SJCRH30 (cell line): ENCODE measurements at places on chromosomes 1 and 21. TPM values are rescaled to one million over a fixed set of nuclear protein-coding genes. Genes with fewer than 3 reads are reported as not detected.

DNA sequence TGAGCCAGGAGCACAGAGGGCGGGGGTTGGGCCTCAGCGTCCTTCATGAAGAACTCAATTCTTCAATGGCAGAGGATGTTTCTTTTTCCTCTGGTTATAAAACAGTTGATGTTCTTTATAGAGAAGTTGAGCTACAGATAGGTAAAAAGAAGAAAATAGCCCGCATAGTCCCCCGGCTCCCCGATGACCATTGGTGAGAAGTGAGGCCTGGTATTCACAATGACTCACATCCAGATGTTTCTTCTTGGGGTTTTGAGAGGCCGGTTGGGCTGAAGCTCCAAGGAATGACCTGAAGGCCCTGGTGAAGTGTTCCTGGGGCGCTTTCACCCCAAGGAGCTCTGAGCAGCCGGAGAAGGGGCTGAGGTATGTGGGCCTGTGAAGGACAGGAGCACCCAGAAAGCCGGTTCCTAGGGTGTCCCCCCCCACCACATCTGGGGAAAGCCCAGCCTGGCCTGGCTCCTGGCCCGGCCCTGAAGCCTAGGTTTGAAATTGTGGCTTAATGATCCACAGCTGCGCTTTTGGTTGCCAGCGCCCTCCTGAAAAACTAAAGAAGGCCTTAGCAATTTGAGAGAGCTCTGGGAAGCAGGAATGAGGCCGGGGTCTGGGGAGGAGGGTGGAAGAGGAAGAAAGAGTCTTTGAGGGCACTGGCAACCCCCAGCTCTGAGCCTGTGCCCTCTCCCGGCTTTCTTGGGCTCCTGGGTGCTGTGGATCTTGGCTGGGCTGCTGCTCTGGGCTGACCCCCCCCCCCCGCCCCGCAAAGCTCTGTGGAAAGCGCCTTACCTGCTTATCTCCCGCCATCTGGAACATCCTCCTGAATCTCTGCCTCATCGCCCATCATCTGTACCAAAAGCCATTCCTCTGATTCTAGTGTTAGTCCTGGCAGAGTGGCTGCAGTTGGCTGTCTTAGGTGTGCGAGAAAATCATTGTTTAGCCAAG, 444.7 kb downstream of the CAMTA1 start:
- no peak overlapping the region for H3K27ac ChIP-seq
- H3K4me3 ChIP-seq: no peak overlapping the region
- peaks cover 6% of the 10 kb centered on the region for H3K27me3 ChIP-seq
- H3K36me3 ChIP-seq: no peaks in the 10 kb centered on the region
- H3K4me1 ChIP-seq: no peaks in the 10 kb centered on the region

PATJ gene
- 4.0 and 4.5 TPM in 2 replicates for total RNA-seq

DNA sequence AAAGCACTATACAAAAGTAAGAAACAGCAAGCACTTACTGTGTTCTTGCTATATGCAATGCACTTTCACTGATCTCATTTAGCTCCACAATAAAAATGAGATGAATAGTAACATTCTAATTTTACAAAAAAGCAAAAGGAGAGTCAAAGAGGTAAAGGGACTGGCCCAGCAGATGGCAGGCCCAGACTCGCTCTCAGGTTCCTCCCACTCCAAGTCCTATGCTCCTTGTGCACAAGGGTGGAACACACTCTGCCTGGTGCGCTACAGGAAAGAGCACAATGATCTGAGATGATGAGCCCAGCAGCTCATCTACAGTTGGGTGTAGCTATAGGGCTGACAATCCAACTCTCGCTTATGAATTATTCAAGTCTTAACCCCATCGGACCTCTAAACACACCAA, 94.1 kb upstream of the LYST start:
- no peak overlapping the region for H3K27ac ChIP-seq
- H3K36me3 ChIP-seq: no peaks in the 10 kb centered on the region
- DNase-seq: no peak
- no peaks in the 10 kb centered on the region for H3K27me3 ChIP-seq

DNA sequence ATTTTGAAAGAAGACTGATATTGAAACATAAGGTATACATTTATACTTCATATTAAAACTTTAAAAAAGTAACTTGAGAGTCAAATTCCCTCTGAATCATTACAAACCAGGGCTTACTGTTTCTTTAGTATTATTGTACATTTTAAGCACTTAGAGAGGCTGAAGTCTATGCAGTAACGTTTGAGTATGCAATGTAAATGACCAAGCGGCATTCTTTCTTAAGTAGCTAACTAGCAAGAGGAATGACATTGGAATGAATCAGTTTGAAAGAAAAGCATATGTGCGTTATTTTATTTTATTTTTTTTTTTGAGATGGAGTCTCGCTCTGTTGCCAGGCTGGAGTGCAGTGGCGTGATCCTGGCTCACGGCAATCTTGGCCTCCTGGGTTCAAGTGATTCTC, 24.3 kb downstream of the WNT2B start:
- peaks cover 27% of the 10 kb centered on the region for H3K4me1 ChIP-seq
- H3K4me3 ChIP-seq: no peak overlapping the region
- H3K27ac ChIP-seq: no peak overlapping the region
- no peaks in the 10 kb centered on the region for H3K27me3 ChIP-seq
- DNase-seq: no peak

DNA sequence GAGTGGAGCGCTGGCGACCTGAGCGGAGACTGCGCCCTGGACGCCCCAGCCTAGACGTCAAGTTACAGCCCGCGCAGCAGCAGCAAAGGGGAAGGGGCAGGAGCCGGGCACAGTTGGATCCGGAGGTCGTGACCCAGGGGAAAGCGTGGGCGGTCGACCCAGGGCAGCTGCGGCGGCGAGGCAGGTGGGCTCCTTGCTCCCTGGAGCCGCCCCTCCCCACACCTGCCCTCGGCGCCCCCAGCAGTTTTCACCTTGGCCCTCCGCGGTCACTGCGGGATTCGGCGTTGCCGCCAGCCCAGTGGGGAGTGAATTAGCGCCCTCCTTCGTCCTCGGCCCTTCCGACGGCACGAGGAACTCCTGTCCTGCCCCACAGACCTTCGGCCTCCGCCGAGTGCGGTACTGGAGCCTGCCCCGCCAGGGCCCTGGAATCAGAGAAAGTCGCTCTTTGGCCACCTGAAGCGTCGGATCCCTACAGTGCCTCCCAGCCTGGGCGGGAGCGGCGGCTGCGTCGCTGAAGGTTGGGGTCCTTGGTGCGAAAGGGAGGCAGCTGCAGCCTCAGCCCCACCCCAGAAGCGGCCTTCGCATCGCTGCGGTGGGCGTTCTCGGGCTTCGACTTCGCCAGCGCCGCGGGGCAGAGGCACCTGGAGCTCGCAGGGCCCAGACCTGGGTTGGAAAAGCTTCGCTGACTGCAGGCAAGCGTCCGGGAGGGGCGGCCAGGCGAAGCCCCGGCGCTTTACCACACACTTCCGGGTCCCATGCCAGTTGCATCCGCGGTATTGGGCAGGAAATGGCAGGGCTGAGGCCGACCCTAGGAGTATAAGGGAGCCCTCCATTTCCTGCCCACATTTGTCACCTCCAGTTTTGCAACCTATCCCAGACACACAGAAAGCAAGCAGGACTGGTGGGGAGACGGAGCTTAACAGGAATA, 4.2 kb downstream of the TFAP2E start:
- H3K36me3 ChIP-seq: peaks cover 5% of the 10 kb centered on the region
- H3K4me1 ChIP-seq: peaks cover 6% of the 10 kb centered on the region
- H3K27me3 ChIP-seq: no peaks in the 10 kb centered on the region
- no peak for DNase-seq
- H3K4me3 ChIP-seq: no peak overlapping the region
- no peak overlapping the region for H3K27ac ChIP-seq

- DNase-seq: peak; percentile 22
- no peaks in the 10 kb centered on the region for H3K27me3 ChIP-seq
- no peak overlapping the region for H3K27ac ChIP-seq
Measured at GRCh38 chr1:179586107-179586823, 5.4 kb upstream of the TDRD5 start.

SVBP gene
- 40.4 and 45.3 TPM in 2 replicates for total RNA-seq

GRCh38 chr1:157523774-157524493, 28.4 kb downstream of the FCRL5 start:
- H3K27ac ChIP-seq: no peak overlapping the region
- H3K4me3 ChIP-seq: no peak overlapping the region
- no peaks in the 10 kb centered on the region for H3K36me3 ChIP-seq
- H3K27me3 ChIP-seq: no peaks in the 10 kb centered on the region
- DNase-seq: no peak
- no peaks in the 10 kb centered on the region for H3K4me1 ChIP-seq

TMEM79 gene
- total RNA-seq: 2.6 and 2.7 TPM in 2 replicates

DNA sequence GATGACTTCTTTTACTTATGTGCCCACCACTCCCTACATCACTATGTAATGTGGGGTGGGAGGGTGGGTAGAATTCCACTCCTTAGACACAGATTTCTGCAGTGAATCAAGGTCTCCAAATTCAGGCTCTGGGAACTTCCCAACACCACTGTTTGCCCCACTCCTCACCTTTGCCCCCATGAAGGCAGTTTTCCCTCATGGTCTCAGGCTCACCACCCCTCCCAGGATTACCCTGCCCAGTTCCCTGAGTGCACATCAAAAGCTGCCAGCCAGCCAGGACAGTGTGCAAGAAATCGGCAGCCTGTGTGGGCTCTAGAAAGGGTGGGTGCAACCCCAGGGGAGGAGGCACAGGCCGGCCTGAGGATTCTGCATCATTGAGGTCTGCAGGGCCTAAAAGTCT, 14.8 kb downstream of the NENF start:
- no peak for DNase-seq
- no peak overlapping the region for H3K27ac ChIP-seq
- H3K27me3 ChIP-seq: no peaks in the 10 kb centered on the region
- H3K4me1 ChIP-seq: peaks cover 23% of the 10 kb centered on the region

- DNase-seq: no peak
- no peak overlapping the region for H3K27ac ChIP-seq
- H3K4me3 ChIP-seq: no peak overlapping the region
- H3K27me3 ChIP-seq: no peaks in the 10 kb centered on the region
Measured at GRCh38 chr1:157311730-157312081, 173.5 kb upstream of the ETV3 start.

DIO1 gene
- total RNA-seq: not detected in 2 replicates

CAMK2N1 gene
- 4.7 and 6.2 TPM in 2 replicates for total RNA-seq

SMIM1 gene
- total RNA-seq: not detected in 2 replicates

DNA sequence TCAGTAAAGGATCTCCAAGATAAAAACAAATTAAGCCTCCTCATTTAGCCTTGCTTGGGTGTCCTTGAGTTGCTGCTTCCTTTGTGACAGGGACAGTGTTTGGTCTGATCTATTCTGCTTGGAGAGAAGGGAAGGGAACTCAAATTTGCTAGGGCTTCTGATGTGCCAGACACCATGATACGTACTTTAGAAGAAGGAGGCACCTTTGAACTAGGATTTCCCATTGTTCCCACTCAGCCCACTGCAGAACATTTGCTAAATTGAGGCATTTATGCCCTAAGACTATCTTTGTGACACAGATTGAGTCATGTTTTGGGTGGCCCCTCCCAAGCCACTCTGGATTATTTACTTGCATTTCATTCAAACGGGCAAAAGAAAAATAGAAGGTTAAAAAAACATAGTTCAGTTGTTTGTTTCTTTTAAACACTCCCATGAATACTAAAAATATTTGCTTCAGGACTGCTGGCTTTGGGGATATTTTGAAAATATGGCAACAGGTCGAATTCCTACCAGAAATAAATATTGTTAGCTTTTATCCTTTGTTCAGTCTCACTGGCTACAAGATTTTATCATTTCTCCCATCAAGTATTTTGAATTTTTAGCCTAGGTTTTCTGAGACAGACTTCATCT, 81.9 kb upstream of the WLS start:
- H3K36me3 ChIP-seq: no peaks in the 10 kb centered on the region
- no peak overlapping the region for H3K4me3 ChIP-seq
- no peaks in the 10 kb centered on the region; the same call in 1 of the 2 replicates for H3K27me3 ChIP-seq
- H3K27ac ChIP-seq: no peak overlapping the region
- H3K4me1 ChIP-seq: peaks cover 3% of the 10 kb centered on the region; the same call in 1 of the 2 replicates
- no peak for DNase-seq

DNA sequence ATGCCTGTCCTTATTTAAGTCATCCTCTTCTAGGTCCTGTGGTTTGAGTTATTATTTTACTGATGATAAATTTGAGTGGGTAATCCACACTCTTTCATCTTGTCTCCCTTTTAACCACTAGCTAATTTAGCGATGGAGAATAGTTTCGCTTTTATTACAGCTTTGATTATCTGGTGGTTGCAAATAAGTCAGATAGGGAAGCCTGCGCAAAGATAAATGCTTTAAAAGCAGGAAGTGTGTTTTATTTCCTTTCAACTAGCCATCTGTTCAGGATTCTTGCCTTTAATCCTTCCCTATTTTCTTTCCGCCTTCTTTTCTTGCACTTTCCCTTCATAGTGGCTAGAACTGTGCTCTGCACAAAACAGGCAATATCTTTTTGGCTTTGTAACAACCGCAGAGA, 129.0 kb downstream of the TGFB2 start:
- H3K27ac ChIP-seq: peak overlapping the region; percentile 15
- no peak for DNase-seq
- no peak overlapping the region for H3K4me3 ChIP-seq
- H3K4me1 ChIP-seq: peaks cover 37% of the 10 kb centered on the region
- no peaks in the 10 kb centered on the region for H3K36me3 ChIP-seq
- H3K27me3 ChIP-seq: no peaks in the 10 kb centered on the region

MROH9 gene
- total RNA-seq: not detected in 2 replicates

ECM1 gene
- total RNA-seq: 5.0 TPM in 2 replicates

CFAP107 gene
- total RNA-seq: not detected in 2 replicates

GRCh38 chr1:198007687-198008607, 90.8 kb downstream of the LHX9 start:
- H3K4me3 ChIP-seq: no peak overlapping the region
- H3K27ac ChIP-seq: no peak overlapping the region
- no peaks in the 10 kb centered on the region for H3K27me3 ChIP-seq
- DNase-seq: no peak
- no peaks in the 10 kb centered on the region for H3K4me1 ChIP-seq

DNA sequence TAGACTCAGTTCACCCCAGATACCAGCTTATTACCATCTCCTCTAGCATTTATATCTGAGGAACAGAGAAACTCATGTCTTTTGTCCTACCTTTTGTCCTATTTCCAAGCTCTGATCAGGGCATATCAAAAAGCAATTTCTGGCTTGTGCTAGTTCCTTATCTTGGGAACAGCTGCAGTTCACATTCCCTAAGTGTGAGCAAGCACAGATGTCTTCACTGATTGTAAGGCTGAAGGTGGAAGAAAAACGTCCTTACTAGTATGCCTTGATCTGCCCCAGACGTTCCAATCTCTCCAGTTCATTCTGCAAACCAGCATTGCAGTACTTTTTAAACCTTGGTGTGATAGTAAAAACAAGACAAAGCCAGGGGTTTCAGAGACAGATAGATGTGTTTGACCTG, 139.8 kb downstream of the NCAM2 start:
- no peak for DNase-seq
- H3K36me3 ChIP-seq: no peaks in the 10 kb centered on the region
- H3K4me3 ChIP-seq: no peak overlapping the region
- H3K27ac ChIP-seq: no peak overlapping the region

GRCh38 chr1:30305061-30305460, 418.3 kb downstream of the MATN1 start:
- H3K27ac ChIP-seq: no peak overlapping the region
- H3K4me3 ChIP-seq: no peak overlapping the region
- no peaks in the 10 kb centered on the region for H3K27me3 ChIP-seq
- H3K36me3 ChIP-seq: no peaks in the 10 kb centered on the region
- DNase-seq: no peak

LRIF1 gene
- total RNA-seq: 41.0 and 45.3 TPM in 2 replicates

- H3K4me1 ChIP-seq: peaks cover 16% of the 10 kb centered on the region
- no peak overlapping the region for H3K27ac ChIP-seq
- H3K36me3 ChIP-seq: peaks cover 10% of the 10 kb centered on the region; the same call in 1 of the 2 replicates
- no peak for DNase-seq
Measured at GRCh38 chr1:62234688-62235087, 40.0 kb downstream of the L1TD1 start.
